ENCODE measurements at places on chromosomes 6 and 20.

GRCh38 chr6:166293731-166294584 is 14.2 kb downstream of the PRR18 start:
- DNase-seq, result no peak

GRCh38 chr20:63636752-63637628 is 10.1 kb upstream of the GMEB2 start:
- DNase-seq, result no peak

DNA sequence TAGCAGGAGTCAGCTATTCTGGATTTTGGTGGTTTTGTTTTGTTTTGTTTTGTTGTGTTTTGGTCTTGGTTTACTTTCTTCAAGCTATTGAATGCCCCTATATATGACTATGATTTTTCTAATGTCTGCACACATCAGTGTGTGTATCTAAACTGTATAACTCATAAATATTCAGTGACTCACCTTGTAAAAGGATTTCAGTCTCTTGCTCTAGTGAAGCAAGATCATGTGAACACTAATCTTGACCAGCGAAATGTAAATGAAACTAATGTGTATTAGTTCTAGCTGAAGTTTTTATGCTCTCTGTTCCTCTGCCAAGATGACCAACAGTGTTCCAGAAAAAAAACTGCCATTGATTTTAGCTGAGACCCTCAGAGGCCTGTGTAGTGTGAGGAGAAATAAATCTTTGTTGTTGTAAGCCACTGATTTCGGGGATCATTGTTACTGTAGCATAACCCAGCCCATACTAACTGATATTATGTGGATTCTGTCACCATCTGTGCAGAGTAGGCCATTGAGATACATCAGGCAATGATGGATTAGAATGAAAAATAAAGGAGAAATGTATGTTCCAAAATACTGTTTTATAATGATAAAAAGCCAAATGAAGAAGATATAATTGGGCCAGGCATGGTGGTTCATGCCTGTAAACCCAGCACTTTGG is 11.5 kb upstream of the BTBD9 start:
- no peak for DNase-seq

GRCh38 chr6:53239526-53239925 is 90.9 kb upstream of the GCM1 start:
- no peak for DNase-seq

DNA sequence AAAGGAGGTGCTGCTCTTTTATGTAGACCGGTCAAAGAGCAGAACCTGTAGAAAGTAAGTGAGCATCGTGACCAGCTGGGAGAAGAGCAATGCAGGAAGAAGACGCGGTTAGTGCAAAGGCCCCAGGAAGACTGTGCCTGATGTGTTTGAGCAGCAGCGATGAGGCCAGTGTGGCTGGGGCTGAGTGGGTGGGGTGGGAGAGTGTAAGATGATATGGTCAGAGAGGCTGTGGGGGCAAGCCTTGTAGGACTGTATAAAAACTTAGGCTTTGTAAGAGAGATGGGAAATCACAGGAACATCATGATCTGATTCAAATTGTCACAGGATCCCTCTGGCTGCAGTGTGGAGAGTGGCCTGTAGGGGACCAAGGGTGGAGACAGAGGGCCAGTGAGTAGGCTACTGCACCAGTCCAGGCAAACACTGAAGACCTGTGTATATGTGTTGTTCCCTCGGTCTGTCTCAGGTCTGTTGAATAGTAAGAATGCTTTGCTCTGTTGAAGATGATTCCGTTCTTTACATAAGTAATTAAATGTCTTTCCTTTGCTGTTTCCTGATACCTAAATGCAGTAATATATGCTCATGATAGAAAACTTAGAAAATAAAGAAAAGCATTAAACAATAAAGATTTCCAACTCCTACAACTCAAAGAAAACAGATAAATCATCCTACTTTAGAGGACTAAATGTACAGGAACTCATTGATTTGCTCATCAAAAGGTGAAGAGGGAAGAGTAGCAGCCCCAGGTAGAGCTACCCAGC is 23.6 kb upstream of the WFDC2 start:
- DNase-seq, result no peak

- DNase-seq, result no peak
Measured at GRCh38 chr6:57109880-57110279, 19.9 kb downstream of the ZNF451 start.

DNA sequence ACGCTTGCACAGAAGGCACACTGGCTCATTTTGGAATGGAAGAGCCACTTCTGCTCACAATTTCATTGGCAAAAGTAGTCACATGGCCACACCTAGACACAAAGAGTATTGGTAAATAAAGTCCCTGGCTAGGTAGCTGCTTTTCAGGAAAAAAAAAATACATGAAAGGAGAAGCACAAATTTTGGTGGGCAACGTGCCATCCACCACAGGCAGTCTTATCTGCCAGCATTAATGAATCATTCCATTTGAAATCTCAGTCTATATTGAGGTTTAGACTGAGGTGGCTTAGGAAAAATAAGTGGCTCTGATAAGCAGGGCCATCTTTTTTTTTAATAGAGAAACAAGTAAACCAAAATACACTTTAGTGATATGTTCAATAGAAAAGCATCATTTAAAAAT is 44.3 kb downstream of the ADGRB3 start:
- DNase-seq, result no peak

DNA sequence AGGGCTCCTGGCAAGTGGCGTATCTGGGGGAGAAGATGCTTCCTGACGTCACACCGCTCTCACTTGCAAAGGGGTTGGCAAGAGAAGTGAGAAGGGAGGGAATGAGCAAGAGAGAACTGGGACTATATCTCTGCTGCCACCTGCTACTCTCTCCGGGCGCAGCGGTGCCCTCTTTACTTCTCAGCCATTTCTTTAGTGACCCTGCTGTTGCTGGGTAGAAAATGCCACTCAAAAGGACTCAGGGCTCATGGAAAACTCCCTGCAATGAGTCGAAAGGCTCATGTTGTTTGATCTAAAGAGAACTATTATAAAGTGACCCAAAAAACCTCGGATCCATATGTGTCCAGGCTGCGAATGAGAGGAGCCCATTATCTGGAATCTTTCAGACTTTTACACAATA is 401.8 kb downstream of the SAMD5 start:
- no peak for DNase-seq

DNA sequence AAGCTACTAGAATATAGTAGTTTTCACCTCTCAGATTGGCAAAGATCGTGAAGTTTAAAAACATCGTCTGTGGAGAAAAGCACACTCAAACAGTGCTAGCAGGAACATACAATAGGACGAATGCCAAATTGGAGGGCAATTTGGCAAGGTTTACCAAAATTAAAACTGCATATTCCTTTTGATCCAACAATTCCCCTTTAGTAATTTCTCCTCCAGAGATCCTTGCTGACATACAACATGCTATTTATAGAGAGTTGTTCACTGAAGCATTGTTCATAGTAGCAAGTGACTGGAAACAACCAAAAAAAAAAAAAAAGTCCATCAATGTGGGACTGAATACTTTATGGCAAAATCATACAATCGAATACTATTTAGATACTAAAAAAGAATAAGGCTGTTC is 202.2 kb downstream of the ATXN1 start:
- DNase-seq, result no peak

DNA sequence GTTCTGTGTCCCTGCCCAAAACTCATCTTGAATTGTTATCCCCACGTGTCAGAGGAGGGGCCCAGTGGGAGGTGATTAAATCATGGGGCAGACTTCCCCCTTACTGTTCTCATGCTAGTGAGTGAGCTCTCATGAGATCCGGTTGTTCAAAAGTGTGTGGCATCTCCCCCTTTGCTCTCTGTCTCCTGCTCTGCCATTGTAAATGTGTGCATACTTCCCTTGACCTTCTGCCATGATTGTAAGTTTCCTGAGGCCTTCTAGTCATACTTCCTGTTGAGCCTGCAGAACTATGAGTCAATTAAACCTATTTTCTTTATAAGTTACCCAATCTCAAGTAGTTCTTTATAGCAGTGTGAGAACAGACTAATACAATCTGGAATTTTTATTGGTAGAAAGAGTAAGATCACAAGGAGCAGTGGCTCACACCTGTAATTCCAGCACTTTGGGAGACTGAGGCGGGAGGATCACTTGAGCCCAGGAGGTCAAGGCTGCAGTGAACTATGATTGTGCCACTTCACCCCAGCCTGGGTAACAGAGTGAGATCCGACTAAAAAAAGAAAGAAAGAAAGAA is 47.1 kb upstream of the SLC22A16 start:
- DNase-seq, result no peak

GRCh38 chr6:109453594-109454495 is 1.7 kb downstream of the MICAL1 start:
- DNase-seq, result peak; percentile 67

All from NCI-H187 (cell line).